Left forelimb (tissue), 1 donor: ENCODE measurements at places on chromosomes 1 and 21.

DNA sequence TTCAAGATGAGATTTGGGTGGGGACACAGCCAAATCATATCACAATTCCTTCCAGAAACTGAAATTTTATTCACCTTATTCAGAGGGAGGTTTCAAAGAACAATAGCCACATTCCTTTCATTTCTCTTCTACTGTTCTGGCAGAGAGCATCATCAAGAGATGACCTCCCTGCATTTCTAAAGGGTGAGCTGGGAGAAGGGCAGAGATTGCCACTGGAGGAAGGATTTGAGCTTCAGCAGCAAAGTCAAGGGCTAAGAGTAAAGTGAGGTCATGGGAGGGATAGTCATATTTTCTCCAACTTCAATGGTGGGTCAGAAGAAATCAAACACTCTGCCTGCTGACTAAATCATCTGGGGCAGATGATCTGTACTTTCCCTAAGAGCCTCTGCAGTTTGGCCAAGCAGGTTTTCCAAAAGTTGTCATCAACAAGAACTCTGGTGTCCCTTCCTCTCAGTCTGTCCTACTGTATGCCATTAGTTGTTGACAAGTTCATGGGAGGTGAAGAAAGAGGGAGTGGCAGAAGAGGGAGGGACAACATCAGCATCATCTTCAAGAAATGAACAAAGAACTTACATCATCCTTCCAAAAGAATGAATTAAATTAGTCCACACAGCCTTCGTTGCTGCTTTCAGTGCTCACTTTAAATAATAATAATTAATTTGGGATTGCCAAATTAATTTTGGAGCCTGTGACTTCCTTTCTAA is 298.3 kb downstream of the ASTN1 start:
- DNase-seq = no peak

GRCh38 chr1:115557715-115558114 is 84.1 kb upstream of the VANGL1 start:
- DNase-seq = no peak

- DNase-seq = no peak
Observed at GRCh38 chr1:60103186-60103585, 29.6 kb upstream of the C1orf87 start.

DNA sequence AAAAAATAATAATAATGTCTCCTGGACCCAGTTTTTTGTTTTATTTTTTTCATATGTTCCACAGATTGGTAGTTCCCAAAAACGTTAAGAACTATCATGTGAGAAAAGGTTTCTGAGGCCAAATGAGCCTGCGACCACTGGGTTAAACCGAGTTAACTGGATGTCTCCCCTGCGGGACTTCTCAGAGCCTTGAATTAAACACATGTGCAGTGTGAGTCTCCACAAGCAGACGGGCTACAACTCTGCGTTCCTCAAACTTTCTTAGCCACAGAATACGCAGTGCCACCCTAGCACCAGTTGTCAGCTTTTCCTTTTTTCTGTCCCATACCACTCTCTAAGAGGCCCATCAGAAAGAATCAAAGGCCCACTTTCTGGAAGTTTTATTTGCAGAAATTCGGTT is 97.9 kb downstream of the LACTBL1 start:
- DNase-seq = no peak

DNA sequence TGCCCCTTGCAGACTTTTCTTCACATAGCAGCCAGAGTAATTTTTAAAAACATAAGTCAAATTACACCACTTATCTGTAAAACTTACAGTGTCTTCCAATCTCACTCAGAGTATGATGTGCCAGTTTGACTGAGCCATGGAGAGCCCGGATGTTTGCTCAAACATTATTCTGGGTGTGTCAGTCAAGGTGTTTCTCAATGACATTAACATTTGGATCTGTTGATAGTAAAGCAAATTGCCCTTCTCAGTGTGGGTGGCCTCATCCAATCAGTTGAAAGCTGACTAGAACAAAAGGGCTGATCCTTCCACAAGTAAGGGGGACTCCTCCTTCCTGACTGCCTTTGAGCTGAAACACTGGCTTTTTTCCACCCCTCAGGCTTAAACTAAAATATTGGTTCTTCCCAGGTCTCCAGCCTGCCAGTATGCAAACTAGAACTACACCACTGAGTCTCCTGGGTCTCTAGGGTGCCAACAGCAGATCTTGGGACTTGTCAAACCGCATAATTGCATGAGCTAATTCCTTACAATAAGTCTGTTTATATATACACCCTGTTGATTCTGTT is 157.9 kb upstream of the CTTNBP2NL start:
- DNase-seq = no peak

DNA sequence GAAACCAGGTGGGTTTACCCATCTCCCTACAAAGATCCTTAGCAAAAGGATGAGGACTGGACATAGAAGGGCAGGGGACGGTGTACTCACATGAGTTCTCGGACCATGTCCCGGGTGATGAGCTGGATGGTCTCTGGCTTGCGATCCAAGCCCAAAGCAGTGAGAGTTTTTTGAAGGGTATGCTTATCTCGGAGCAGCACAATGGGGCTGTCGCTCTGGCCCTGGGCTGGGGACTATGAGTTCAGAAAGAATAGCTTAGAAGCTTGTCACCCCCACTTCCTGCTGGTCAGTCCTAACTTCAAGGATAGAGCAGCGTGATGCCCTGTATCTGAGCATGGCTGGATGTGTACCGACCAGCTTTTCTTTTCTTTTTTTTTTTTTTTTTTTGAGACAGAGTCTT is 9.6 kb downstream of the CFAP45 start:
- DNase-seq = no peak
